ENCODE measurements at places on chromosomes 7 and 10.

DNA sequence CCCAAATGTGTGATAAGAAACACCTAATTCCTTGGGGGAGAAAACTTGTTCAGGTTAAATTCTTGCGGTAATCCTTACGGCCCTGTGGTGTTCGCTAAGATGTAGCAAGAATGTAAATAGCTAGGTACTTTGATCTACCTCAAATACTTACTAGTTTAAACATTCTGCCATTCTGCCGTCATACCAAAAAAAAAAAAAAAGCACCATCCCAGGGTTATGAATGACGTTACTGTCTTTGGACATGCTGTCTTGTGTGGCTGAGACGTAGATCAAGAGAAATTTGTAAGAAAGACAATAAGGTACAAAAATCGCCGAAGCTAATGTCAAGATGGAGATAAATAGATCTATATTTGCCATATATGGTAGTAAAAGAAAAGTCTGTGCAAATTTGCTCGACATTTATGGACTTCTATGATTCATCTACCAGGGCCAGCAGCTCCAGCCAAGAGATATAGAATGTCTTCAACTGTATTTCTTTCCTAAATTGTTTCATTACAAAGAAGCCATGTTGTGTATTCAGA is 195.6 kb downstream of the CUX1 start:
- no peak for DNase-seq

- no peak for DNase-seq
These were observed 5.8 kb downstream of the H2BK1 start for GRCh38 chr7:151204383-151205032.

- no peak for DNase-seq
These were observed 167.5 kb upstream of the MEOX2 start for GRCh38 chr7:15853832-15854470.

GRCh38 chr7:158784270-158784669 is 45.0 kb downstream of the ESYT2 start:
- DNase-seq, result no peak

All from iPS-NIHi11 (cell line).